ENCODE measurements at places on chromosomes 4 and X.

DNA sequence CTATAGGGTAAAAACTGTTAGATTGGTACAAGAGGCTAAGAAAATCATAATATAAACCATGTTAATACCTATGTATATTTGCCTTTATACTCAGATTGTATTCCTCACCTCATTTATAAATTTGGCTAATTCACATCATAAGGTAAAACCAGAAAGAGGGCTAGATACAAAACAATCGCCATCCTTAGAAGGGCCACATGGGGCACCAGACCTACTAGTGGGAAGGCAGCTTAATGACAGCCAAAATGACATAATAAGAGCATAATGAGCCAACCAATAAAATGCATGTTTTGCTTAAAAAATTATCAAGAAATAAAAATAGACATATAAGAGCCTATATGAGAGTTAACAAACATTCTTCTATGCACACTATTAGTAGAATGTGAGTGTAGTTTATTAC, 107.3 kb upstream of the PRDX4 start:
- DNase-seq, result no peak

DNA sequence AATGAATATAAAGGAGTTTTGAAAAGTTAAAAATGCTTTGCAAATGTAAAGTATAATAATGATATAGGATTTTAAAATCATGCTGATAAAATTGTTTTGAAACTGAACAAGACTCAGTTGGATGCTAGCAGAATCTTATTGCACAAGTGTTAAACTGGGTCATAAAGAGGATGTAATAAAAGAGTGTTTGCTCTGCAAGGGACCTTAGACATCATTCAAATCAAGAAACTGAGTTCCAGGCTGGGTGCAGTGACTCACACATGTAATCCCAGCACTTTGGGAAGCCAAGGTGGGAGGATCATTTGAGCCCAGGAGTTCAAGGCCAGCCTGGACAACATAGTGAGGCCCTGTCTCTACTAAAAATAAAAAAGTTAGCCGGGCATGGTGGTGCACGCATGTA, 27.5 kb upstream of the DUSP21 start:
- no peak for DNase-seq

DNA sequence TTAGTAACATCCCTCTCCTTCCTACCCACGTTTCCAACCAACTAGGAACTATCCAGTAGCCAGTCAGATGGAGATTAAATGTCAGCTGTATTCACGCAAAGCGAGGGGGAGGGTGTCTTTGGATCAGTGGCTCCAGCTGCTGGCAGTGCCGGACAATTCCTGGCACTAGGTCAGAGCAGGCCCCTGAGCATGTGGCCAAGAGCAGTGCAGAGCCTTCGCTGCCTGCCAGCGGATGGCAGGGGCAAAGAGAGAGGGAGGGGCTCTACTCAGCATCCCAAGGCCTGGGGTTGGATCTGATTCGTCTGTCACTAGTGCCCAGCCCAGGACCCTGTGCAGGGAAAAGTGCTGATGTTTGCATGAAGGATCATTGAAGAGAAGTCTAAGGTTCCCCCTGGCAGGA, 28.7 kb upstream of the JAKMIP1 start:
- no peak for DNase-seq

- no peak for DNase-seq
These were observed 115.1 kb downstream of the KLHL8 start for GRCh38 chr4:87105101-87105845.

GRCh38 chr4:121370729-121371325, 10.0 kb downstream of the QRFPR start:
- no peak for DNase-seq

- no peak for DNase-seq
These were observed 119.0 kb upstream of the SLC6A14 start for GRCh38 chrX:116317409-116317808.

GRCh38 chr4:185941461-185941860, 127.5 kb upstream of the TLR3 start:
- no peak for DNase-seq

DNA sequence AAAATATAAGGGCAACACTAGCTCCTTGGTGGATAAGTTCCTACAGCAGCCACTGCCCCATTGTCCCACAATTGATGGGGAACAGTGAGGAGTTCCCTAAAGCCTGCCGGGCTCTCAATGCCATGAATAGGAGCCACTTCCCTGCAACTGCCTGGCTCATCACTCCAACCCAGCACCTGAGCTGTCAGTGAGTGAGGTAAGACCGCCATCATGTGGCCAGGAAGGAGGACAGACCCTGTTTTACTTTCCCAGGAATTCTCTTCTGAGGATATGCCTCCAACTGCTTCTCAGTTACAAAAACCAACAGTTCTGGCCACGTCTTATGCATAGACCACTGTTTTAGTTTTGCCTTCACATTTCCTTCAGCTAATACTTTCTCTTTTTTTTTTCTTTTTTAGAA, 45.5 kb downstream of the SRPX start:
- no peak for DNase-seq

DNA sequence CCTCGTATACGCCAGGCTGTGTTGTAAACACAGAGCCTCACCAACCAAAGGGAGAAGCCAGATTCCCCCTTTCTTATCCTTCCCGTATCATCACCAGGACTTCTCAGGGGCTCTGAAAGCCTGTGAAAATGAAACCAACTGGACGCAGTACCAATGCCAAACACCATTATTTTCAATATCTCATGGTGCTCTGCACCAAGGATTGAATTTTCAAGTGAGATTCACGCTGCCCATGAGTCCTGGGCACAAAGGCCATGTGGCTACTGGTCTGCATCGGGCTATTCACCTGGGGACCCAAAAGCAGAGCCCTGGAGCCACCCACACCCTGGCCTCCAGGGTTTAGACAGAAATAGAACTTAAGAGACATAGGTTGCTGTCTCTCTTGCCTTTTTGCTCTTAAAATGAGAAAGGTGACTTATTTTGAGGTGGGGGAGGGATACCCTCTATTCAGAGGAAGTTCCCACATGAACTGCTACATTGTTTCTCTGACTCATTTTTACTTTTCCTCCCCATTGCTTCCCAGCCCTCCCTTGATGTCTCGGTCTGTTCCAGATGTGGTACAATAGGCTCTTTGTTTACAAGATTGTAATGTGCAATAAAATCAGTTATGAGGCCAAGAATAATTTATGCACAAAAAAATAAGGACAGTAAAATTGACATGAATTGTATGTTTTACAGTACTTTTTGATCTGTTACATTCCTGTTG, 55.4 kb downstream of the MAML3 start:
- no peak for DNase-seq

DNA sequence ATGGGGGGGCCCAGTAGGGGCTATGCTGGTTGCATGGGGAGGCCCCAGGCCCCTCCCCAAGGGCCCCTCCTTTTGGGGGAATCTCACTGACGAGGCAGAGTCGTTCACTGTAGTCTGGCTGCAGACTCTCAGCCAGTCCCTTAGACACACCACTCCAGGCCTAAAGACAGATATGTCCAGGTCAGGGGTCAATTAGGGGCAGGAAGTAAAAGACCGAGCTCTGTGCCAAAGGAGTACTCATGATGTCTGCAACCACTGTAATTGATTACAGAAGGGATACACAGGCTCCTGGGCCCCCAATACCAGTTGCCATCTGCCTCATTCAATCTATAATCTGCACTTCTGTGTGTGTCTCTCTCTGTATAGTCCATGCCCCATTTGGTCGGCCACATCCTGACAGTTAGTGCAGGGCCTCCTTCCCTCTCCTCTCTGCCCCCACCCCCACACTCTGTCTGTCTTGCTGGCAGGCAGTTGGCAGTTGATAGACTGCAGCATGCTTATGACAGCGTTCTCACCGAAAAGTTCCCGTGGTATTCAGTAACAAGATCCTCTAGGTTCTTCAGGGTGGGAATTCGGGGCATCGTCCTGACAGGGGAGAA, 1.3 kb upstream of the CXorf65 start:
- DNase-seq, result no peak

DNA sequence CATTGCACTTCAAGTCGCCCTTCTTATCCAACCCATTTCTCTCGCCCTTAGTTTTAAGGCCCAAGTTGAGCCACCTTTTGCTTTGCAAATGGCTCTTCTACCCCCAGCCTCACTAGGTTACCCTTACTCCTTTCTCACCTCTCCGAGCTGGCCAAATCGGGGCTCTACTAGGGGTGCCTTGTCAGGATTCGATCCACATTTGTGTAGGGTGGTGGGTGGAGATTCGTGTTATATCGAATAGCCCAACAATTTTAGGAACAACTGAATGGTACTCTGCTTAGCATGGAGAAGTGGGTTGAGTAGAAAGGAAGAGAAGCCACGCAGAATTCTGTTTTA, 3.5 kb downstream of the SLIT2 start:
- DNase-seq, result no peak

DNA sequence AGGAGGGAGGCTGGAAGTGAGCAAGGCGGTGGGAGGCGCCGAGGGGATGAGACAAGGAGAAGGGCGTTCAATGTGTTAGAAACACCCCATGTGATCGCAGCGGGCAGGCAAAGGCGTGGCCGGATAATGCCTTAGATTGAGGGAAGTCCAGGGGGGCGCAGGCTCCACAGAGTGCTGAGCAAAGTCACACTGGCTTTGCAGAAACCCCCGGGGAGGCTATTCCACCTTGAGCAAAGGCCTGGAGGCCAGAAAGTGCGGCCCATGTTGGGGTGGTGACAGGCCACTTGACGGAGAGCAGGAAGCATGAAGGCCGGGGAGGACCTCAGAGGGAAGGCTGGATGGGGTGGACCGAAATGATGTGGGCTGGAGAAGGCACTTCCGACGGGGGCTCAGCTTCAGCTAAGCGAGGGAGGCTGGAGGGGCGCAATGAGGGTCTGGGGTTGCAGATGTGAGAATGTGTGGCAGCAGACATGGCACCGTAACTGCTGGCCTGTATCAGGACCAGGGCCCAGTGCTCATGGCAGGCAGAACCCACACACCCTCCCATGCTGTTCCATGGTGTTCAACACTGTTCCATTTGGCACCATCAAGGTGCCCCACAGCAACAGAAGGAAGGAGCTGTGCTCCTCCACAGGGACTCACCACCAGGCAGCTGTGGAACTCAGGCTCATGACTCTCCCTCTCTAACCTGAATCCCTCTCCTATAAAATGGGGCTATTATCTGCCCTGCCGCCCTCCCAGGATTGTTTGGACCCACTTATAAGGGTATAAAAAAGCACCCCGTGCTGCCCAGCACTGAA, 50.3 kb downstream of the HMX1 start:
- DNase-seq, result no peak

- no peak for DNase-seq
These were observed 24.7 kb downstream of the KCNE5 start for GRCh38 chrX:109600237-109600651.

- DNase-seq, result no peak
These were observed 57.4 kb downstream of the MOSPD2 start for GRCh38 chrX:14930663-14931062.

DNA sequence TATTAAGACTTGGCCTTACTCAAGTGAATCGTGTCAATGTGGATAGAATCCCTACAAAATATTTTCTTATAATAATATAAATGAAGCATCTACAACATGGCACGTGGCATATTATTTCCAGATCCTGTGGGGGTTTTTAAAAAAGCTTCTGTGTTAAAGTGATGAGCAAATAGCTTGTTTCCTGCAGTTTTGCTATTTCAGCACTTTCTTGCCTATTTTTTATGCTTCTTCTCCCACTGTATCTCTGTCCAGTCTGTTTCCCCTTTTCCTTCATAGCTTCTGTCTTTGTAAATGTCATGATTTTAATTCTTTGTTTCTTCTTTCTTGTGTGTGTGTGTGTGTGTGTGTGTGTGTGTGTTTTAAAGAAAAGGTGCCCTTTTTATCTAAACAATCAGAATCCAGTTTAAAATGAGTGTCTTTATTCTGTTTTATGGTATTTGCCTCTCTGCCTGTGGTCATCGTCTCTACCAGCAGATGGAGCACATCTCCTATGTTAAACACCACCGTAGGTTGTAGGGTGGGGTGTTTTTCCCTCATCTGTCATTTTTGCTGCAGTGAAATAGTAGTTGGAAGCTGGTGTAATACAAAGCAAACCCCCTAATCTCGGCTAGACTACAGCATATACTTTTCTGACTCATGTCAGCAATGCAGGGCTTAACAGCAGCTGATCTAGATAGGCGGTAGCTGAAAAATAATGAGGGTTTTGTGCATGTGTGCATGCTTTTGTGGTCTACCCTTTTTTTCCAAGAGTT, 33.1 kb downstream of the FTHL17 start:
- DNase-seq, result no peak

DNA sequence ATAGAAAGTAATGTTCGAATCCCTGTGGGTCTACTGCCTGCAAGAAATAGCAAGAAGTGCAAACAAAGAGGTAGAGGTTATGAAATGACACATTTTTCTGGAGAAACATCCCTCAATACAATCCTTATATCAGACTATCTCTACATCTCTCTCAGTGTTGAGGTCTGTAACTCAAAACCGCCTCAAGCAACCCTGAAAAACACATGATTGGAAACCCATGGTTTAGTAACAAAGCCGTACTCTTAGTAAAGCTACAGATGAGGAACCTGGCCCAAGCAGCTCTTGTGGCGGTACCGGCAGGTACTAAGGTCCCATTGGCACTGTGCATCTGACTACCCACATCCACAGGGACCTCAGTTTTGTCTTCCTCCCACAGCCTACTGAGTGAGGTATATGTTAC, 53.9 kb downstream of the IRF2 start:
- no peak for DNase-seq

- no peak for DNase-seq
These were observed 99.6 kb upstream of the SORBS2 start for GRCh38 chr4:185911556-185912064.

- no peak for DNase-seq
These were observed 5.2 kb downstream of the MAEA start for GRCh38 chr4:1294891-1295290.

DNA sequence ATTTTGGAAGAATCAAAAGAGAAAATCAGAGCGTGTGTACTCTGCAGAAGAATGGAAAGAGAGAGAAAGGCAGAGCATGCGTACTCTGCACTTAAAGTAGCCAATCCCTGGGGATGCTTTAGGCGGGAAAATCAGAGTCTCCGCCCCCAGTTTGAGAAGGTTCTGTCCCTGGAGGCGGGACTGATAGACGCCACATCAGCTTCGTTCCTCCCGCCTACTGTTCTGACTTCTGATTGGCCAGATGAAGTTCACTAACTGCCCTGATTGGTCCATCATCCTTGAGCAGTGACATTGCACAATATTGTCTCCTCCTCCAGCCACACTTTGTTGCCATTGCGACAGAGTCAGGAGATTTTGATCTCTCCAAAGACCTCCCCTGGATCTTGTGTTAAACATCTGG, 23.8 kb downstream of the SSX1 start:
- DNase-seq, result no peak

GRCh38 chrX:39954851-39955250, 142.9 kb downstream of the BCOR start:
- no peak for DNase-seq
